ENCODE measurements at places on chromosomes 16 and 17. TPM values are rescaled to one million over a fixed set of nuclear protein-coding genes. Genes with fewer than 3 reads are reported as not detected.

PMFBP1 gene
- 0.27 TPM for total RNA-seq

PLLP gene
- 0.42 TPM for total RNA-seq

TANC2 gene
- total RNA-seq, result 7.3 TPM

PRR15L gene
- total RNA-seq, result not detected

TEKT5 gene
- not detected for total RNA-seq

All from K562 (cell line).